ENCODE measurements at places on chromosomes 4 and X.

GRCh38 chr4:160353548-160353947 lies 1250.7 kb downstream of the RAPGEF2 start:
- DNase-seq = no peak

DNA sequence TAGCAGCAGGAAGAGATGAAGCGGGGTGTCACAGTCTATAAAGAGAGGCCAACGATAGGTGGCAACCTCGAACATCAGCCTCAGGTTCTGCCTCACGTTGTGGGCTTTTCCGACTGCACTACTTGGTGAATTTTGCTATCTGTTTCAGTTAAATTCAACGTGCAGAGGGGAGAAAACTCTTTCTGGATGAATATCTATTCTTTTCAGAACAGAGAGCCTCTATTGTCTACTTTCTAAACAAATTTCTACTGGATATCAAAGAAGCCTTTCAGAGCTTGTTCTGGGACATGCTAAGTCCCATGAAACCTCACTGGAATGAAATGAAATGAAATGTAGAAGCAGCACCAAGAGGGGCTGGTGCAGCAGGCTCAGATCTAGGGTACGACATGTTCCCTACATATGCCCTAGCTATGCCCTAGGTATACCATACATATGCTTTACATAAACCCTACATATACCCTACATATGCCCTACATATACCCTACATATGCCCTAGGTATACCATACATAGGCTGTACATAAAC lies 116.5 kb upstream of the TRIM2 start:
- no peak for DNase-seq

DNA sequence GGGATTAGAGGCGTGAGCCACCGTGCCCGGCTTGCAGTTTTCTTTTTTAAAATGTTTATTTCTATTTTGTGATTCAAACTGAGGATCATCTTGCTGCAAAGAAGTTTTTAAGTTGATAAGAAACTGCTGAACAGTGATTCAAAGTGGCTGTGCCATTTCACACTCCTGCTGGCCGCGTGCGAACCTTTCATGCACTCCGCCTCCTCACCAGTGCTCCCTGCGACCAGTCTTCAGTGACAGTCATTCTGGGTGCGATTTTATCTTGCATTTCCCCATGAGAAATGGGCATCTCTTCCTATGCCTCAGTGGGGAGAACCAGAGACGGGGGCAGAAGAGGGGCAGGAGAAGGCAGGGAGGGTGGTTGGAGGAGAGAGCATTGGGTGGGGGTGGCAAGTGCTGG lies 21.4 kb downstream of the TMEM187 start:
- DNase-seq = no peak

DNA sequence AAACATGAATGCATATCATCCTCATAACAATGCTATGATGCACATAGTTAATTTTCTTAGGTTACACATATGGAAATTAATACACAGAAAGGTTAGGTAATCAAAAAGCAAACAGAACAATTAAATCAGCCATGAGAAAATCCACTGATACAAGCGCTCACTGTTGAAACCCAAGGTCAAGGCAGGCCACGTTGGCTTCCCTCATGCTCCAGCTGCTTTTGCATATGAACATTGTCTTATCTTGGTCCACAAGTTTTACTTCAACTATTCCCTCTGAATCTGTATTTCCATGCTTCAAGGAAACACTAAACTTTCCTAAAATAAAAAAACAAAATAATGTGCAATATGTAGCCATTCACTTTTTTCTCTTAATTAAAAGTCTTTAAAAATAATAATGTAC lies 34.5 kb upstream of the PLA2G12A start:
- DNase-seq = no peak

GRCh38 chrX:11408109-11408405 lies 114.8 kb downstream of the AMELX start:
- no peak for DNase-seq

GRCh38 chrX:46311581-46312120 lies 233.6 kb downstream of the ZNF674 start:
- DNase-seq = no peak

DNA sequence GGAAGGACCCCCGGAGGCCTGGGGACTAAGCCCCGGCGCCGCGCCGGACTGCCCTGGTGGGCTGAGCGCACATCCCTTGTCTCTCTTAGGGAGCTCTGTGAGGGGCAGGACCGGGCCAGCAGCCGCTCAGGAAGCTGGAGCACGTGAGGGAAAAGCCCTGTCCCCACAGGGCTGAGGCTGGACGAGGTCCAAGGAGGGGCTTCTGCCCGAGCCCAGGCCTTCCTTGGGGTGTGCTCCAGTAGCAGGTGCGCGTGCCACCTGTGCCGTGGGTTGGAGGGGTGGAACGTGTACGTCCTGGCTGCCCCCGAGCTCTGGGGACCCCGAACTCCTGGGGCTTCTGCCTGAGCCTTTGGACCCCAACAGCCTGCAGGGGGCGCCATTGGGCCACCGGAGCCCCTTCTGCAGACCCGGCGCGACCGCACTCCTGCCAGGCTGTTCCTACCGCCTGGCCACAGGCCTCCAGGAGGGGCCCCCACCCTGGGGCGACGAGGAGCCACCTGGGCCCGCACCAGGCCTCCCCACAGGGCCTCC lies 27.2 kb downstream of the TACC3 start:
- DNase-seq = no peak
